Brain (organoid and tissue), 16 donors: ENCODE measurements at places on chromosomes 16 and 17. TPM values are rescaled to one million over a fixed set of nuclear protein-coding genes. Genes with fewer than 3 reads are reported as not detected.

WNK4 gene
- polyA plus RNA-seq, result 0.80 TPM

CPNE7 gene
- 3.7 TPM for polyA plus RNA-seq

CRLF3 gene
- polyA plus RNA-seq, result 5.8 TPM

TEKT5 gene
- not detected for polyA plus RNA-seq

FNDC8 gene
- not detected for polyA plus RNA-seq

CHST4 gene
- polyA plus RNA-seq, result 0.78 TPM

RAPGEFL1 gene
- 14.2 TPM for polyA plus RNA-seq

WSCD1 gene
- polyA plus RNA-seq, result 50.7 TPM

PRCD gene
- polyA plus RNA-seq, result 9.9 TPM

ZNF423 gene
- polyA plus RNA-seq, result 32.7 TPM

TGFB1I1 gene
- 15.8 TPM for polyA plus RNA-seq

KRT15 gene
- 2.3 TPM for polyA plus RNA-seq

YPEL2 gene
- 10.2 TPM for polyA plus RNA-seq

OTOA gene
- not detected for polyA plus RNA-seq

PIGQ gene
- 75.8 TPM for polyA plus RNA-seq

DHRS7C gene
- polyA plus RNA-seq, result 2.0 TPM

VTN gene
- 0.56 TPM for polyA plus RNA-seq

LGALS9B gene
- not detected for polyA plus RNA-seq

ABCC11 gene
- 0.37 TPM for polyA plus RNA-seq

OR1A1 gene
- polyA plus RNA-seq, result not detected

RCVRN gene
- polyA plus RNA-seq, result 0.88 TPM

TXNDC17 gene
- 90.4 TPM for polyA plus RNA-seq

CMTM4 gene
- 34.3 TPM for polyA plus RNA-seq

KRTAP9-8 gene
- not detected for polyA plus RNA-seq

EVPLL gene
- polyA plus RNA-seq, result not detected

PAM16 gene
- 64.4 TPM for polyA plus RNA-seq

SOST gene
- not detected for polyA plus RNA-seq

METTL2A gene
- polyA plus RNA-seq, result 23.9 TPM

CIAO2B gene
- 309 TPM for polyA plus RNA-seq

C17orf50 gene
- 0.68 TPM for polyA plus RNA-seq

PIEZO1 gene
- polyA plus RNA-seq, result 12.9 TPM

SLC2A4 gene
- polyA plus RNA-seq, result 1.6 TPM

P2RX1 gene
- not detected for polyA plus RNA-seq

TPPP3 gene
- polyA plus RNA-seq, result 438 TPM

TTYH2 gene
- 91.1 TPM for polyA plus RNA-seq

CAMTA2 gene
- 93.6 TPM for polyA plus RNA-seq

RAB11FIP3 gene
- 39.2 TPM for polyA plus RNA-seq

SSTR5 gene
- polyA plus RNA-seq, result not detected

SPNS3 gene
- polyA plus RNA-seq, result 0.41 TPM

ABI3 gene
- polyA plus RNA-seq, result 3.2 TPM

IKZF3 gene
- 0.31 TPM for polyA plus RNA-seq

SCGB1C2 gene
- not detected for polyA plus RNA-seq

KRTAP9-2 gene
- not detected for polyA plus RNA-seq

MIF4GD gene
- polyA plus RNA-seq, result 47.6 TPM

TP53TG3 gene
- 8.3 TPM for polyA plus RNA-seq

WFIKKN1 gene
- polyA plus RNA-seq, result 1.4 TPM

BCAS3 gene
- 56.2 TPM for polyA plus RNA-seq

COPS3 gene
- polyA plus RNA-seq, result 105 TPM

GPR179 gene
- 1.2 TPM for polyA plus RNA-seq

KRT222 gene
- 1.4 TPM for polyA plus RNA-seq

KRTAP2-1 gene
- not detected for polyA plus RNA-seq

IGFALS gene
- not detected for polyA plus RNA-seq

C17orf100 gene
- 12.3 TPM for polyA plus RNA-seq
